MM.1S (cell line): ENCODE measurements at places on chromosomes 6 and 20.

DNA sequence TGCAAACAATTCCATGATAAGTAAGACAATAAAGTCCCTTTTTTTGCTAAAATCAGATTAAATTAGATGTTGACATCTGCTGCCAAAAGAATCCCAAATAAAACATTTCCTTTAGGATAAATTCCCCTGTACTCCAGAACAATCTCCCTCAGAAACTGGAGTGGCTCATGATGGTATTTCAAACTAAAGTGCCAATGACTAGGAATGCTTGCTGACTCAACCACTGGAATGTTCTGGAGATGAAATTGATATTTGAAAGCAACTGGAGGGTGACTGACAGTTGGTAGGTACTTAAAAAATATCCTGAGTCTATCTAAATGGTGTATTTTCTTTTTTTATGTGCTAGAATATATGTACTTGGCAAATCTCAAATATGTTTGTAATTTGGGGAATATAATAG lies 350.1 kb upstream of the TSHZ2 start:
- no peak for DNase-seq

GRCh38 chr6:71139249-71139648 lies 149.4 kb upstream of the OGFRL1 start:
- DNase-seq: no peak

DNA sequence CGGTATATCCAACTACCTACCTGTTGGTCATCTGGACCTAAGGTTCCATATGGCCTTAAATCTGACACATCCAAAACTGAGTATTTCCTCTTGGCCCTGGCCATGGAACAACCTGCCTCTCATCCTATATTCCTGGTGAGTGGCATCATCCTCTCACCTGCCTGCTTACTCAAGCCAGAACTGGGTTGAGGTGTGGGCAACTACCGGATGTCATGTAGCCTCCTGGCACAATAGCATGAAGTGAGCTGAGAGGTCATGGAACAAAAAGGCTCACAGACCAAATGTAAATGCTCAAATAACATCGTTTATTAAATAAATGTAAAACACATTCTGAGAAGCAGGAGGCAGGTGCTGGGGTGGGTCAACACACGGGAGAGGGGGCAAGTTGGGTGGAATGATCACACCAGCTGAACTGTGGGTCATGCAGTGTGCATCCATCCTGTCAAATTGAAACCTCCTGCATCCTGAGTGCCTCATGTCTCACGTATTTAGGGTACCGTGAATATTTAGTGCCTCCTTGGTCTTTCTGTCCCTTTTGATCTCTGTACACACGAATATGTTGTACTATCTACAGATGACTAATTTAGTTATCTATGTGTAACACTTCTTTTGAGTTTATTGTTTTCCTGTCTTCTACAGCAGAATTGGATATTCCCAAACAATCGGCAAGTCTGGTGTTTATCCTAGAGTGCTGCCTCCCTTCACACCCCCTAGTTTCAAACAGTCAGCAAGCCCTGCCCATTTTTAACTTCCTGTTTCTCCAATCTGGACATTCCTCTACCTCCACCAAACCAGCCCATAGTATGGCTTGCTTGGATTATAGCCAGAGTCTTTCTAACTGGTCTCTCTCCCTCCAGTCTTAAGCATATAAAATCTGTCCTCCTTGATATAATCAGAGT lies 7.9 kb upstream of the POU5F1 start:
- DNase-seq: no peak

DNA sequence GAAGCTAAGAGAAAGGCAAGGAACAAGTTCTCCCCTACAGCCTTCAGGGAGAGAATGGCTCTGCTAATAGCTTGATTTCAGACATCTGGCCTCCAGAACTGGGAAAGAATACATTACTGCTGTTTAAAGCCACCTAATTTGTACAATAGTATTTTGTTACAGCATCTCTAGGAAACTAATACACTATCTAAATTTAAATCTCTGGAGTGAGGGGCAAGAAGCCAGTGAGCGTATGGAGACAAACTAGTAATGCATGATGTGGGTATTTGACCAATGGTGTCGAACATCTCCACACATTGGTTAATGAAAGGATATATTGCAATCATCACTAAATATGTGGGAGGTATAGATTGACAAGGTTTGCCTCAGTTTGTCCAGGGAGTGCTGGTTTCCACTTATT lies 451.5 kb downstream of the EPM2A start:
- DNase-seq: no peak

DNA sequence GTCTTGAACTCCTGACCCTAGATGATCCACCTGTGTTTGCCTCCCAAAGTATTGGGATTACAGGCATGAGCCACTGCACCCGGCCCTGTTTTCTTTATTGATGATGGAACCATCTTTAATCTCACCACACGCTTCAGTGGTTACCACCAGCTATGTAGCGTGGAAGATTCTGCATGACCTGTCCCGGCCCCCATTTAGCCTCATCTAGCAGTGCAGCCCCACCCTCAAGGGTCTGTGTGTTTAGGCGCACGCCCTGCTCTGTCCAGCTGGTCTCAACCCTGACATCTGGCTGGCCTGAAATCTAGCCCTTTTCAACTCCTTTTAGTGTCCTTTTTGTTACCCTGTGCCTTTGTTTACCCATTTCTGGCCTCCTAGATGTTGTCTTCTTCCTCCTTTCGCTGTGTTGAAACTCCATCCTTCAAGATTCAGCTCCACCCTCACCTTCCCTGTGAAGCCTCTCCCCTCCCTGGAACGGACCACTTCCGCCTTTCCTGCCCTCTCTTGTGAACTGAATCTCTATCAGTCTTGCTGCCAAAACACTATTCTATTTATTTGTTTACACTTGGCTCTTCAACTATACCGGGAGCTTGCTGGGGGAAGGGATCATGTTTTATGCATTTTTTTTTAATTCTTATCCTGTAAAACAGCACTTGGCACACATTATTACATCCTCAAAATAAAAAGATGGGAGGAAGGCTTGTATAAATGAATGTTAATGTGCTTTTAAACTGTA lies 101.0 kb upstream of the MTHFD1L start:
- no peak for DNase-seq

DNA sequence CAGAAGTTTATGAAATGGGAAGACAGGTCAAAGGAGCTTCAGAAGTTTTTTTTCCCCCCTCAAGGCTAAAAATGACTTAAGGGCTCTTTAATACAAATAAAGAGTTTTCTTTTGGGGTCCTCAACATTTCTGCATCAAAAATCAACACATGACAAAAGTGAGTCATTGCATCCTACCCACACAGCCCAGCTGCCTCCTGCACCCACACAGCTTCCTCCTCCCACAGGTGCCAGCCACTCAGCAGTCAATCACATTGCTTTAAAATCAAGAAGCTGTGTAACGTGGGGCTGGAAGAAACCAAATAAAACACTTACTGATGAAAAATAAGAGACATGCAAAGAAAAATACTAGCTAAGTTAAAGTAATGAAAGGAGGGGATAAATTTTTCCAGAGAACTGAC lies 68.5 kb downstream of the MAP3K5 start:
- DNase-seq: peak; percentile 33

- DNase-seq: no peak
These were observed 142.2 kb upstream of the MAP3K7 start for GRCh38 chr6:90729057-90729456.

DNA sequence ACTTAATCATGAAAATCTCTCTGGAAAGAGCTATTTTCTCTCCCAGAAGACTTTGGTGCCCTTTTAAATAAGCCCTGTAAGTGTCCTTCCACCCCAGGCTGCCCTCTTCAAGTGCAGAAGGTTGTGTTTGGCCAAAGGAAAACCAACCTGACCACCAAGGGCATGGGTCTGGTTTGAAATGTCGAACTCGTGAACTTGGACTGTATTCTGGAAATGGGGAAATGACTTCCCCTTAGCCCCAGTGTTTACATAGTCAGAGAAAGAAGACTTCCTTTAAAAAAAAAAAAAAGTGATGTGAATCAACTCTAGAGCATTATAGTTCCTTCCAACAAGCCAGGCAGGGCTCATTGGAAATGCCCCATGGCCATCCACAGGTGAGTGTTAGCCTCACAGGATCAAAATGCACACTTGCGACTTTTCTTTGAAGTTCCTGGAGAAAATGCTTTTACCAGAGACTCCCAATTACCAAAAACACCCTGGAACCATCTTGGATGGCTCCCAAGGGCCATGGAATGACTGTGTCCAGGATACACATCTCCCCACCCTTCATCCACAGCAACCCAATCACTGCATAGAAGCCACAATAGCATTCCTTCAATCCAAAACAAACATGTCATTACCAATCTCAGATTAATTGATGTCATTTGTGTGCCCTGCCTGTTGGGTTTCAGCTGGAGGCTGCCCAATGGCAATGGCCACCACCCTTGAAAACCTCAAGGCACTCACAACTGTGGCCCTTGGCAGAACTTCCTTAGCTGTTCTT lies 133.8 kb downstream of the CLIC5 start:
- no peak for DNase-seq

- DNase-seq: no peak
These were observed 14.7 kb upstream of the CHD6 start for GRCh38 chr20:41632896-41633295.

DNA sequence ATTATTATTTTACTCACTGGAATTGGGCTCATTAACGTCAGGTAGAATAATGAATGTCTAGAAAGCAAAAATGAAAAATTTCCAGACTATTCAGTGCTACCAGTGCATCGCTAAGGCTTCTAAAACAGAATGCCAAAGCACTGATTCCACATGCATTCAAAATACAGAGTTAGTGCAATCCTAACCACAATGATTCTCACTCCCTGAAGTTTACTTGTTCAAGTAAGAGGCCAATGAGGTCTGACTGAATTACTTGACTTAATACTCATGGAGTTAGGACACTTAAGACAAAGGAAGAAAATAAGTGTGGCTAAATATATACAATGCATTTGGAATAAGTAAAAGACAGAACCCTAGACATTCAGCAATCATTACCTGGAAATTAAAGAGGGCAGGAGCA lies 220.5 kb downstream of the PKHD1 start:
- DNase-seq: no peak

DNA sequence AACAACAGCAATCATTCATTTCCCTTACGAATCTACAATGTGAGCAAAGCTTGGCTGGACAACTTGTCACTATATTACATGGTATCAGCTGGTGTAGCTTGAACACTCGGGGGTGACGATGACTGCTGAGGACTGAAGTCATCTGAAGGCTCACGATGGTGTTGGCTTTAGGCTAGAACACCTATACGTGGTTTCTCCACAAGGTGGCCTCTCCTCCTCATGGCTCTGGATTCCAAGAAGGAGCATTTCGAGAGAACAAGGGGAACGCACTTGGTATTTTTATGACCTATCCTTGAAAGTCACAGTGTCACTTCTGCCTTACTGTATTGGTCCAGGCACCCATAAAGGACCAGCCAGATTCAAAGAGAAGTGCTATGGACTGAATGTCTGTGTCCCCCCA lies 37.5 kb upstream of the ADGRF1 start:
- no peak for DNase-seq

DNA sequence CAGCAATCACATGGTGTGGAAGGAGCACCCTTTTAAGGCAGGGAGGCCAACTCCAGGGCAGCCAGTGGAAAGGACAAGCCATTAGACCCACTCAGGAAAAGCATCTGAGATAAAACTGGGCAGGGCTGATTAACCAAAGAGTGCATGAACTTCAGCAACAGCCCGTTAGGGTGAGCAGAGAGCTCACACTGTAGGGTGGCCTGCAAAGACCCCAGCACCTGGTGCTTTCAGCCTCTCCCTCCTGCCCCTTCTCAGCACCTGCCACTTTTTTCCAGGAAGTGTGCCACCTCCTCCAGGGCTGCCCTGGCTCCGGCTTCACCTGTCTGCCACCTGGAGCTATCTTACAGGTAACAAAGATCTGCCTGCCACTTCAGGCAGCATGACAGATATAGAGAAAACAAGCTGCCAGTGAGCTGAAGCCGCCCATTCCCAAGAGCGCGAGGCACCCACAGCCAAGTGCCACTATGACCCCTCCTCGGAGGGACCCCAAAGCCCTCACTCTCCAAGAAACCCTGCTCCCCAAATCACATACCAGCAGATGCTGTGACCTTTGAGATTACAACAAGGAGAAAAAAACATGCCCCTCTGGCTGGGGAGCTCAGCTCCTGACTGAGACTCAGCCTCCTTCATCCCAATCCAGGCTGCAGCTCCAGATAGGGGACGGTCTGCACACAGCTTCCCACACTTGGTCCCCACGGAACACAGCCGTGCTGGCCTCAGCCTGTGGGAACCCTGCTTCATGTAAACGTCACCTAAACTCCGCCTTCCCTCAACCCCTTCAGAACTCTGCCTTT lies 71.2 kb downstream of the ABHD12 start:
- DNase-seq: peak; percentile 44

- DNase-seq: no peak
These were observed 5.1 kb downstream of the TMEM63B start for GRCh38 chr6:44132476-44132875.

DNA sequence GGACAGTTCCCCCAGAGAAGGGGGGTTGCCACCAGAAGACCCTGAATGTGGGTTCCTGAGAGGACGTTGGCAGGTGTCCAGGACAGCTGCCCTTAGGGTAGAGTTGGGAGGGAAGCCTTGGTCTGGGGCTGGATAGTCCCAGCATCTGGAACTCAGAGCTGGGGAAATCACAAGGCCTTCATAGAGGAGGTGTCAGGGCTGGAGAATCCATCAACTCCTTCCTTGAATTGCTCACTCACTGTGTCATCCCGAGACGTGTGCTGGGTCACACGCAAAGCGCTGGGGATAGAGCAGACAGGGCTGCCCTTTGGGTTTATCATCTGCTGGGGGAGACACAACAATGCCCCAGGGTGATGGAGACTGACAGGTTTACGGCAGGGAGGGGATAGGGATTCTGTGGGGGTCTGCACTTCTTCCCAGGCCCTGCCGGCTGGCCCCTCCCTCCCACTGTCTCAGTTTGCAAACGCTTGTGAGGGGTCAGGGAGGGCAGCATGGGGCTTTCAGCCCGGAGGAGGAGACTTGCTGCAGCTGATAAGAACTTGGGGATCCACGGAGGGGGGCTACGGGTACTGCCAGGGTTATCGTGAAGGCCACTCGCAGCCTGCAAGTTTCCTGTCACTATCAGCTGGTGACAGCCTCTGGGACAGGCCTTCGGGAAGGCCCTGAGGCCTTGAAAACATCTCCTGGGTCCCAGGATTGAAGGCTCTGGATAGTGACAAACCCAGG lies 18.6 kb downstream of the RBM38 start:
- no peak for DNase-seq

DNA sequence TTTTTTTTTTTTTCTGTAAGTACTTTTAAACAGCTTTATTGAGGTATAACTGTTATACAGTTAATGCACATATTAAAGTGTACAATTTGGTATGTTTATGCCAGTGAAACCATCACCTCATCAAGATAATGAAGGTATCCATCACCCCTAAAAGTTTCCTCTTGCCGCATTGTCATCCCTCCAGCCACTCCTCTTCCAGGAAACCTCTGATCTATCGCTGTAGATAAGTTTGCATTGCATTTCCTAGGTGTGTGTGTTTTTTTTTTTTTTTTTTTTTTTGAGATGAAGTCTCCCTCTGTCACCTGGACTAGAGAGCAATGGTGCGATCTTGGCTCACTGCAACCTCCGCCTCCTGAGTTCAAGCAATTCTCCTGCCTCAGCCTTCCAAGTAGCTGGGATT lies 3.1 kb downstream of the SLX4IP start:
- no peak for DNase-seq

DNA sequence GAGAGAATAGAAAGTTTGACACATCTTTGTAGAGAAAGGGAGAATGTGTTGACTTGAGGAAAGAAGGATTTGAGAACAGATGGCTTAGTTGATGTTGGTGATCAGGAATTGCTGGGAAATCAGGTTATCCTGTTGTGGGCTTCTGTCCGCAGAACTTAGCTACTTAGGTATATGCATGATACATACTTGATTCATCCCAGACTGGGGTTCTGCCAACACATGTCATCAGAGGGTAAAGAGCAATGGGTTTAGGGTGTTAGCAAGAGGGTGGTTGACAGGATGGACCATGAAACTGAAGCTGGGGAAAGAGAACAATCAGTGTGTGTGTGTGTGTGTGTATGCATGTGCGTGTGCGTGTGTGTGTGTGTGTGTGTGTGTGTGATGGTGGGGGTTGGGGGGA lies 50.6 kb upstream of the NELFCD start:
- DNase-seq: no peak
